ENCODE measurements at places on chromosomes 16 and 17.
A peak's percentile ranks its signal among the peaks of the same experiment; 100 is the strongest.

DNA sequence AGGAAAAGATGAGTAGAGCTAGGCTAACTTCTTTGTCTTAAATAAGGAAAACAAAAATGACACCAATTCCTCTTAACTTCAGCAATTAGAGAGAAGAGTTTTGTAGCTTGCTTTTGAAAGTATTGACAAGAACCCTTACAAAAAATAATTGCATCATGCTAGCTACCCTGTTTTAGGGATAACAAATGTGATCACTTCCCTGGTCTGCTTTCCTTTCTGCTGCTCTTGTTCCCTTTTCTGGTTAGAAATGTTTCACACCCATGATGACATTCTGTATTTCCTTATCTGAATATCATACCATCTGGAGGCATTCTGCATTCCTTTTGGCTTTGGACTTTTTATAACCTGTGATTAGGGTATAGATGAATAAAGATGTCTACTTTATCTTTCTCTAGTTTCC, 9.9 kb upstream of the SMIM36 start:
- no peak for DNase-seq

DNA sequence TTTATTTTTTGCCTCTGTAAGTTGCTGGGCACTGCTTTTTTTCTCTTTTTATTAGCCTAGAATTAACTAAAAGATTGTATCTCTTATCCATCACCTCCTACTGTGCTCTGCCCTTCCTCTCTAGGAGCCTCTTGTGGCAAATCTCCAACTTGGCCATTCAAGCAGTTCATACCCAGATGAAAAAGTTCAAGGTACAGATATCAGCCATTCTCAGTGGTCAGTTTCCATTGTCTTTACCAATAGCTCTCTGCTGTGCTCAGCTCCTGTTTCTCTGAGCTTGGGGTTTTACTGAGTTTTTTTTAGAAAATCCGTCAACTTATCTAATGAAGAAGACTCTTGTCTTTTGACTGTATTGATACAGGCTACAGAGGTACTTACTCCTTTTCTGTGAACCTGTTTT, 15.6 kb downstream of the MOSMO start:
- no peak for DNase-seq

- no peak for DNase-seq
Measured at GRCh38 chr17:55273579-55274354, 9.0 kb downstream of the HLF start.

- DNase-seq: no peak
Measured at GRCh38 chr16:89823087-89823823, 5.0 kb upstream of the SPIRE2 start.

DNA sequence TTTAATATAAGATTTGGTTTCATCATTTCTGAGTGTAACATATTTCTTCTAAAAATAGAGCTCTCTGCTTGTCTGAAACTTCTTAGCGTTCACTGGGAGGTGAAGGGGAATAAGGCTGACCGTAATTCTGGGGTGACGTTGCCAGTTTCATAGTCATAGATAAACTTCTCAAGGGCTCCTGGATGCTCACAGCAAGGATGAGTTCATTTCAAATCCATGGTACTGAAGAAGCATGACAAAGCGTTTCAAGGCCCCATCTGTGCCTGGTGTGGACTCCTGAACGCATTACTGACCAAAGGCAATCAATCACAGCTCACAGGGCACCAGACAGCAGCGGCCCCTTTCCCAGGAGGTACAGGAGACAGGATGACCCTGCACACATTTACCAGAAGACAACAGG, 12.0 kb upstream of the EVPL start:
- no peak for DNase-seq

- DNase-seq: no peak
Measured at GRCh38 chr17:1022278-1023024, 25.5 kb downstream of the TIMM22 start.

DNA sequence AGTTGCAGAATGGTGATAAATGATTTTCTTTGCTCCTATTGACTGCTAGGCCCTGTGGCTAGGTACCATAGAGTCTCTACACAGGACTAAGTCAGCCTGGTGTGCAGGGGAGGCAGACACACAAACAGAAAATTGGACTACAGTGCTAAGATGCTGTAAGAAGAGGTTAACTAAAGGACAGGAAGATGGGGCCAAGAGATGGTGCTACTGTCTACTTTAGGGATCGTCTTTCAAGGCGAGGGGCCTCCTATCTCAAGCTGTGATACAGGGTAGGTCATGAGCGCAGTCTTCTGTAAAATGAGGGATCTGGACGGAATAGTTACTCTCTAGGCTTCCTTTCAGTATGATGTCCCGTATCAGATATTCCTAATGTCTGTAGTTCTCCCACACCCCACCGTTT, 817 bp downstream of the NME1 start:
- no peak for DNase-seq

DNA sequence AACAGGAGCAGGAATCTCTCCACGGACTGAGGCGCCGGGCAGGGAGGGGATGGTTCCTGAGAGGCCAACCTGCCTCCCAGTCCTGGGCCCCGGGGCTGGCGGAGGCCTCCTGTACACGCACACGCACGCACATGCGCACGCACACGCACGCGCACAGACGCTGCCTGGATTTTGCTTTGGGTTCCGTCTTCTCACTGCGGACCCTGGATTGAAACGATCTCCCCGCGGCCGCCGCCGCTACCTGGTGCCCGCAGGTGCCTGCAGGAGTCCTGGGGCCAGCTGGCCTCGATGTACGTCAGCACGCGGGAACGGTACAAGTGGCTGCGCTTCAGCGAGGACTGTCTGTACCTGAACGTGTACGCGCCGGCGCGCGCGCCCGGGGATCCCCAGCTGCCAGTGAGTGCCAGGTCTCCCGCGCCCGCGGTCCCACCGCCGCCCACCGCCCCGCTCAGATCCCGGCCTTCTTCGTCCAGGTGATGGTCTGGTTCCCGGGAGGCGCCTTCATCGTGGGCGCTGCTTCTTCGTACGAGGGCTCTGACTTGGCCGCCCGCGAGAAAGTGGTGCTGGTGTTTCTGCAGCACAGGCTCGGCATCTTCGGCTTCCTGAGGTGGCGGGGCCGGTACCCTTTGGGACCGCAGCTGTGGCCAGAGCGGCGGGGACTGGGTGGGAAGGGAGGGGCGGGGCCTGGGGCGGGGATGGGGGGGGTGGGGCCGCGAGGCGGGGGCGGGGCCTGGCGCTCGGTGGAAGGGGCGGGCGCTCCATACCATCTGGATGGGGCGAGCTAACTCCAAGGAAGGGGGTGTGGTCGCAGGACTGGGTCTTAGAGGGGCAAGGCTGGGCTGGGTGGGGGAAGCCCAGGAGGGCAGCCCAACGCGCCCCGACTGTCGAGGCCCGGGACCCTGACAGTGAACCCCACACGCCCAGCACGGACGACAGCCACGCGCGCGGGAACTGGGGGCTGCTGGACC, 12.3 kb downstream of the CES4A start:
- DNase-seq: peak; percentile 20

DNA sequence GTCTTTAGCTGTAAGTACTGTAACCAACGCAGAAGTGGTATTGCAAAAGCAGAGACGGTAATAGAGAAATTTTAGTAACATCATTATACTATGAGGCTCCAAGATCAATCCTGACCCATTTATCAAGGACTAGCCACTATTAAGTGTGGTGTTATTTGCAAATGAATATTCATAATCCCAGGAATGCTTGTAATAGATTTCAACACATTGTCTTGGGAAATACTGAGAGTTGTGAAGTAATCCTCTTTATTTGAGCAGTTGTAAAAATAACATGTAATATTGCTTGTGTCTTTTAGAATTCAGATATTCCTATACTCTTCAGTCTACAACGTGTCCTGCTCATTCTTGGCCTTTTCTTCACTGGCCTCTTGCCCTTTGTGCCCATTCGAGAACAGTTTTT, 46.4 kb downstream of the GDPD1 start:
- no peak for DNase-seq

DNA sequence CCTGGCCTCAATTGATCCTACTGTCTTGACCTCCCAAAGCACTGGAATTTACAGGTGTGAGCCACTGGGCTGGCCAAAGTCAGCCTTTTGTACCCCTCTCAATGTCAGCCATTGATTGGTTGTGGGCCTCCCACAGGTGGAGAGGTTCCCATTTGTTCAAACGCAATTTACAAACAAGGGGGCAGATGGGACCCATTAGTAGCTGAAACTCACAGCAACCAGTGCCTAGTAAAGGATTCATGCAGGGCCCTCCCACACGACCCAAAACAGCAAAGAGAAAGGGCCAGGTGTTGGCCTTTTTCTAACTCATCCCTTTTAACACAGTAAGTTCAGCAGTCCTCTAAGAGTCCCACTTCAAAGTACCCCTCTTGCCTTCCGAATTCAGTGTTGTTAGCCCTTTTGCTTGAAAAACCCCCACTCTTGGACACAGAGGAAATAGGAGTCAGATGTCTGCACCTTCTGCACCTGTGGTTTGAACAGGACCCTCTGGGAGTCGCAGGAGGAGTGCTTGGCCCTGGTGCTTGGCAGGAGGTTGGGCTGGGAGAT, 89.2 kb downstream of the PITPNC1 start:
- DNase-seq: no peak

- no peak for DNase-seq
Measured at GRCh38 chr16:57758331-57759117, 23.0 kb downstream of the KATNB1 start.

DNA sequence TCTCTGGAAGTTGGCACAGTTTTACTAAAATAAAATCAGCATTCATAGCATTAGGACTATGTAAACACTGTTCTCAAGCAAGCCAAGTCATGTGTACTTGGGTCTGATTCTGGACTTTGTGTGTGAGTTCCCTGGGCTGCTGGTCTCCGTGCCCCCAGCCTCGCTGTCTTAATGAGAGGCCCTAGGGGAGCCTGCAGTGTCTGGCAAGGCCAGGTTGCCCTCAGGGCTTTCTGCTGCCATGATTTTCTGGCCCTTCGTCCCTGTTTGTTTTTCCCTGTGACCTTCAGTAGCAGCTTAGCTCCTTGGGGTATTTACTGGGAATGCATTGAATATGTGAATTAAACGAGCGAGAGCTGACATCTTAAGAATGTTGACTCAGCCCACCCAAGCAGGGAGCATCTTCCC, 161.8 kb downstream of the RPTOR start:
- DNase-seq: no peak

GRCh38 chr17:76451506-76451905, 1.4 kb downstream of the UBE2O start:
- DNase-seq: no peak

DNA sequence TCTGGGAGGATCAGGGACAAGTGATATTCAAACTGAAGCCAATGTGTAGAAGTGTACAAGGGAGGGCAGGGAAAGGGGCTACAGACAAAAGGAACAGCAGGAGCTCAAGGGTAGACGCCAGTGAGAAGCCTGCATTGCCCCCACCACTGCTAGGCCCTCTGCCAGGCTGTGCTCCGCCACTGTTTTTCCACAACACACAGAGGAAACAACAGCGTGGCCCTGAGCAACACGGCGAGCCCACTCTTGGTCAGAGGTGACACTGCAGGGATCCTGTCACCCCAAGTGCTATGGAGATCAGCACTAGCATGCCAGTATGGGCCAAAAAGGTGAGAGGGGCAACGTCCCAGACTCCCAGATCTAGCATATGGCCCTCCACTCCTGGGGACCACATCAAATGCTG, 23.4 kb downstream of the MYO18A start:
- DNase-seq: no peak

GRCh38 chr17:9519583-9520272, 55.9 kb downstream of the STX8 start:
- DNase-seq: no peak
